ENCODE measurements at places on chromosomes 12 and 14.

GRCh38 chr12:130936561-130936960 lies 17.1 kb upstream of the ADGRD1 start:
- no peak for DNase-seq

DNA sequence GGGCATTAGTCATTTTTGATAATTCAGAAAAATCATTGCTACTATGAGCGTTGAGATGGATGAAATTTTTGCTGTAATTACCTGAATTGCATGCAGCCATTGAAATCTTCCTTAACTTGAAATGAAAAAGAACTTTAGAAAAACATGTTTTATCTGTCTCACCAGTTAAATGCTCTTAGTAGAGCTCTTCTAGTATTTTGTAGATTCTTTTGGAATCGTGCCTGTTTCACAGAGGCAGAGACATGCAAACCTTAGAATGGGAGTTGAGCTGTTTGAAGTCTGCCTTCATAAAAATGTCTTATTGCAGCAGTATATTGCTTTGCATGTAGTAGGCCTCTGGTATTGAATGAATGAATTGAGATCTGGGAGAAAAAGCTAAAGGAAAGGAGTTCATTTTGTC lies 4.2 kb downstream of the PEX5 start:
- DNase-seq, result no peak

DNA sequence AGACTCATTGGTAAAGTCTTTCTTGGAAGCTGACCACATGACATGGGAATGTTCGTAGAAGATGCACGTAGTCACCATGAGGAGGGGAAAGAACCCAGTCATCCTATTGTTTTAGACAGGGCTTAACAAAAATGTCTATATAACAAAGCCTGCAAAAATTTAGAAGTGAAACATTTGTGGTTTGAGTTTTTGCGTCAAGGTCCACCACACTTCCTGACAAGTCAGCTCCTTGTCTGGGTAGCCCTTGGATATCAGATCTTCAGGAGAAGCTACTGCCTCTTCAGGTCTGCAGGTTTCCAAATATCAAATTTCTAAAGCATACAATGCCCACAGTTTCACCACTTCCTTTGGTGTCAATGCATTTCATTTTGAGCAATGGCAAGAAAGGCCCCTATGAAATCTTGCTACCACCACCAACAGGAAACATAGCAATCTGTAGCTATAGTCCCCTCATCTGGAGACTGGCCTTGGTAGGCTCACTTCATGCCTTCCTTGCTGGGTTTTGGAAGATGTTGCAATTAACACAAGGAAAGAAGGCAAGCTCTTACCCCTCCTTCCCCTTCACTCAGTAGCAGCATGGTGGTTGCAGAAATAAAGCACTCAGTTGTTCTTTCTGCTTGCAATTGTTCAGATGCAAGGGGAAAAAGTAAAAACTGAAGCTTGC lies 235.2 kb downstream of the PCNX1 start:
- DNase-seq, result no peak

GRCh38 chr14:36507847-36508417 lies 12.1 kb downstream of the NKX2-1 start:
- no peak for DNase-seq

- DNase-seq, result no peak
These were observed 269.9 kb upstream of the PLEKHG7 start for GRCh38 chr12:92432724-92433441.

DNA sequence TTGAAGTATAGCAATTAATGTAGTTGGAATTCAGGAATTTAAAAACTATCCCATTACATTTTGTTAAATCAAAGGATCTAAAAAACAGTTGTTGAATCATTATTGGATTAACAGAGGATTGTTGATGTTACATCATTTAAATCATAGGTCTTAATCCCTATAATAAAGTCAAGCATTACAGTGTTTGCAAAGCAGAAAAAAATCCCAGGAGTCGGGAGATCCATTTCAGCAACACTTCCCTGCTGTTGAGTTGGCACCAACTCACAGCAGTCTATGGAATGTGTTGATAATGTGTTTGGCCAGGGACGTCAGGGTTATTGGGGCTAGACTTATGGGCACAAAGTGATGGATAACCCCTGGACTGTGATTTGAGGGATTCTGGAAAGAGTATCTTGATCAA lies 99.1 kb upstream of the TMTC1 start:
- no peak for DNase-seq

- no peak for DNase-seq
These were observed 9.4 kb upstream of the C12orf75 start for GRCh38 chr12:105321125-105321524.

GRCh38 chr14:65850429-65851135 lies 438.1 kb downstream of the FUT8 start:
- DNase-seq, result peak; percentile 24

GRCh38 chr12:77999074-77999715 lies 168.5 kb downstream of the NAV3 start:
- no peak for DNase-seq

DNA sequence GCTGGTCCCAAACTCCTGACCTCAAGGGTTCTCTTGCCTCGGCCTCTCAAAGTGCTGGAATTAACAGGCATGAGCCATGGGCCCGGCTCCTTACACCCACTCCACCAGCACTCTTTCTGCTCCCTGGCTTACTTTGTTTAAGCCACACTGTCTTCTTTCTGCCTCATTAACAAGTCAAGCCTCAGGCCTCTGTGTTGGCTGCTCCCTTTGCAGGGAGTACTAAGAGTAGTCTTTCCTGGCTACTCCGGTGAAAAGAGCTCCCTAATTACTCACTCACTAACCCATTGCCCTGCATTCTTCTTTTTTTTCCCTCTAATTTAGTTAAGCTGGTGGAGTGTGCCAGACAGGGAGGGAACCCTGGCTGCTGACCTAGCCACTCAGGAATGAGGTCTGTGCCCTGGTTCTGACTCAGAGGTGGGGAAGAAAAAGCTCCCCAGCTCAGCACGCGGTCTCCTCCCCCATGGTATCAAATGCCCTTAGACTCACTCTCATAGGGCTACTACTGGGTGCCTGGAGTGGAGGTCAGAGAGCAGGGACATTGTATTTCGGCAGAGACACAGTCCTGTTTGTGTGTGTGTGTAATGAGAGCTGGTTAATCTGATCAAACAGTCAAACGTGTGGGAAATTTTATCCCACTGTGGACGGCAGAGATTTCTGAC lies 19.8 kb downstream of the GALNT6 start:
- no peak for DNase-seq

DNA sequence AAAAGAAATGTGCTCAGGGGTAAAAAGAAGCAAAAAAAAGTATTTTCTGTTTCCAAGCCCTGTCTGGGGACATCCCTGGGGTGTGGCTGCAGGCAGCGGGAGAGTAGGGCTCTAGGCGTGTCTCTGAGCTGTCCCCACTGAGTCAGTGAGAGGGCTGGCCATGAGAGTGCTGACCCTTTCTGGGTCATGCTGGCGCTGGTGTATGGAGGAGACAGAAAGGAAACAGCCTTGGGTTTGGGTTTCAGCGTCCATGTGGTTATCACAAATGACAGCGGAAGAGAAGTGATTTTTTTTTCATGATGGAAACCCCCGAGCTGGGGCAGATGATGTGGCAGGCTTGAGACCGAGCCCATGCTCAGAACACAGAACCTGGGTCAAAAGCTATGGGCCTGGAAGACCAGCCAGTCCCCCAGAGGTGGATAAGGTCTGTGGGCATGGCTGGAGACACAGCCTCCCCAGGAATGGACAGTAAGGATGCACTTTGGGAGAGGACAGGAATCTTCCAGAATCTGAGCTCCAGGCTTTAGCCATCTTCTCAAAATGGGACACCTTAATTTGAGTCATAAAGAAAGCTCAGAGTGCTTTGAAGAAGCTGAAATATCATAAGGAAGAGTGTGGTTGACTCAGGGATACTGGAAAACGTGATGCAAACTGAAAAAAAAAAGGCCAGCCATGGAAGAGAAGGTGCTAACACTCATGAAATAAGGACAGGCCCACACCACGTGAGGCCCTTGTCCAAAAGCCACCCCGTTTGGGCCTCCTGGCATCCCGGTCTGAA lies 36.2 kb downstream of the SYNE3 start:
- DNase-seq, result peak; percentile 3

DNA sequence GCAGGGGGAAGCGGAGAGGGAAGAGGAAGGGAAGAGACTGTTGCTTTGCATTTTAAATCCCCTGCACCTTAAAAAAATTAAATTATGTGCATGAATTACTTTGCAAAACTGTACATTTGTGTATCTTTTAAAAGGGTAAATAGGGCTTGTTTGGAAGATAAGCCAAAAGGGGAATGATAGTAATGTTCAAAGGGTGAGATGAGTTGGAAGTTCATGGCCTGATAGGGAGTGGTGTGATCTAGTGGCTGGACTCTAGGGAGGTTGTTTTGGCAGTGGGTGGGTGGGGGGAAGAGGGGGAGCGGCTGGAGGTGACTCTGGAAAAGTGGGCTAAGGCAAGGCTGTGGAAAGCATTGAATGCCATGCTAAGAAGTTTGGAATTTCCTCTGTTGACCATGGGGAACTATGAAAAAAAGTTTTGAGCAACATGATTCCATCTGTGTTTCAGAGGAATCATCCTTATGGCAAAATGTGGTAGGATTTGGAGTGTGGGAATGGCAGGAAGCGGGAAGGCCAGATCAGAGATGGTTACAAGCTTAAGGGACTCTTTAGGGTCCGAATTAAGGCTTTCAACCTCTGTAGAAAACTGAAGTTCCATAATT lies 25.5 kb upstream of the EMP1 start:
- no peak for DNase-seq

DNA sequence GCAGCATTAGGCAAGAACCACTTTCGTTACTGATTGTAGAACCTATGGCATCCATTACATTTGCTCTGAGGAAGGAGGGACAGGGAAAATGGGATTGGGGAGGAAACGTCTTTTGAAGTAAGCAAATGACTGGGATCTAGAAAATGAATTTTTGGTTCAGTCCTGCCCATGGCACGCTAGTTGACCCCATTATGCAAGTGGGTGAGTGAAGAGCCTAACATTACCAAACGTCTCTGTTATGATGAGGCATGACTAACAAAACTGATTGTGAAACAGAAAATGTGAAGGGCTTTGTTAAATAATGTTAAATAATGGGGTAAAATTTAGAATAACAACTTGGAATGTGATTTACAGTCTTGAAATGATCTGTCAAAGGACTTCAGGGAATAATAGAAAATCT lies 38.9 kb downstream of the CPSF2 start:
- DNase-seq, result no peak

GRCh38 chr12:10339053-10339840 lies 31.6 kb downstream of the KLRD1 start:
- no peak for DNase-seq

- no peak for DNase-seq
These were observed 123.2 kb downstream of the LMO3 start for GRCh38 chr12:16482726-16483125.

DNA sequence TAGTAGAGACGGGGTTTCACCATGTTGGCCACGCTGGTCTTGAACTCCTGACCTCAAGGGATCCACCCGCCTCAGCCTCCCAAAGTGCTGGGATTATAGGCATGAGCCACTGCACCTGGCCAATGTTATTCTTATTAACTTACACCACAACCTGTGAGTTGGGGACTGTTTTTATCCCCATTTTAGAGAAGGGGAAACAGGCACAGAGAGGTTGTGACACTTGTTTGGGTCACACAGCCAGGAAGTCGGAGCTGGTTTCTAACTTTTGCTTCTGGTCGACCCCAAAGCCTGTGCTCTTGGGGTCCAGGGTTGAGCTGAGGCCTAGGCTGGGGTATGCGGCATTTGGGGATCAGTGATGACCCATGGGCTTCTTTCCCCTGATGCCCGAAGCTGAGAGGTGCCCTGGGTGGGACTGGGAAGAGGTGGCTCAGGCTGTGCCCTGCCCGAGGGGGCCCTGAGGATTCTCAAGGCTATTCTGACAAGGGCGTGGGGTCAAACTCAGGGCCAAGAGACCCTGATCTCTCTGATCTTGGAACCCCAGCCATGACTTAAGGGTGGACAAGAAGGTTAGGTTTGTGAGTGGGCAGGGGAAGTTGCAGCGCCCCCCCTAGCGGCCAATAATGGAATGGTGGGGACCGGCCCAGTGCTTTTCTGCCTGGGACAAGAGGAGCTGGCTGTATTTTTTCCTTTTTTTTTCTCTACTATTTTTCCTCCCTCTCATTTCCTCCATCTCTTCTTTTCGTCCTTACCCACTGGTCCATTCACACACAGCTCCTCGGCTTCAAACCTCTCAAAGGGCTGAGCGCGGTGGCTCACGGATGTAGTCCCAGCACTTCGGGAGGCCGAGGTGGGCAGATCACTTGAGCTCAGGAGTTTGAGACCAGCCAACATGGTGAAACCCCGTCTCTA lies 3.0 kb downstream of the SDSL start:
- DNase-seq, result peak; percentile 22

DNA sequence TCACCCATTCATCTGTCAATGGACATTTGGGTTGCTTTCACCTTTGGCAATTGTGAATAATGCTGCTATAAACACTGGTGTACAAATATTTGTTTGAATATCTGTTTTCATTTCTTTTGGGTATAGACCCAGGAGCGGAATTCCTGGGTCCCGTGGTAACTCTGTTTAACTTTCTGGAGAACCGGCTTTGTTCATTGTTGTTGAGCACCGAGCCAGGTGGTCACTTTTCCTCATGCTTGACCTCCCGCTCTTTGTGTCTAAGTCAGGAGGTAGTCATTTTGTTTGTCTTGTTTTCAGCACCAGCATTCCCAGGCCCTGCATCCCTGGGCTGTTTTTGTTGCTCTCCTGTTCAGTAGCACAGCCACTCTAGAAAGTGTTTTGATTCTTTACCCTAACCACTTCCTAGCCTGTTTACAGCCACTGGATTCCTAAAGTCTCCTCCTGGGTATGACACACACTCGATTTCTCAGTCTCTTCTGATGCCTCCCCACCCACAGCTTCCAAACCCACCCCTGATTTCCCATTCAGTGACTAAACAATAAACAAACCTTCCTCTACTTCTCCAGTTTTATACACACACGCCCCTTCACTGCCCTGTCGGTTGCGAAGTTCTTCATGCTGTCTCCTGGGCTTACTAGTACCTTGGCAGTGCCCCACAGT lies 37.9 kb downstream of the B4GALNT3 start:
- no peak for DNase-seq

DNA sequence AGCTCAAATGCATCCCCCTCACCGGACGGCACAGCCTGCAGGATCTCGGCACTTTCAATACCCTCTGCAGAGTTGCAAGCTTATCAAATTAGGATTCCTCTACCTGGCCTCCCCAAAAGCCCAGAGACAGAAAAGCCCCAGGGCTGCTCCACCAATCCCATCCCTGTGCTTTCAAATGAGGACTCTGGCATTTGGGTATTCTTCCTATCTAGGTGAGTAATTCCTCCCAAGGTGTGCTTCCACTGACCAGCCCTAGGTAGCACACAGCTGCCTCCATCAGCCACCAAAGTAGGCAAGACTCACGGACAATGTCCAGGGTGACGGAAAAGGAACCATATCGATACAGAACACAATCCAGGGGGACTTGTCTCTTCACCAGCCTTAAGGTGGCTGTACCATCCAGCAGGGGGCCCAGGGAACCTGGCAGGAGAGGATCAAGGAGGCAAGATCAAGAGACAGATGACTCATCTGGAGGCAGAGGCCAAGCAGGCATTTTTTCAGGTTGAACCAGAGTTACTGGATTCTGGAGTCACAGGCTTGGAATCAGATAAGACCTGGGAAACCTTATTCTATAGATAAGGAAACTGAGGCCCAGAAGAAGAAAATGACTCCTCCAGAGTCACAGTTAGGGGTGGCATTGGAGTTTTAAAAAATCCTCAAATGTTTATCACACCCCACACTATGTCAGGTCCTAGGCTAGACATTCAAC lies 9.9 kb downstream of the PMEL start:
- DNase-seq, result no peak

Measured in activated CD8-positive, alpha-beta memory T cell treated with anti-CD3 and anti-CD28 coated beads for 1 hour (primary cell).